MV-4-11 (cell line): ENCODE measurements at places on chromosomes 2 and 18.
A peak's percentile ranks its signal among the peaks of the same experiment; 100 is the strongest.

GRCh38 chr18:47531717-47532116 lies 280.3 kb upstream of the SKOR2 start:
- no peak for DNase-seq

DNA sequence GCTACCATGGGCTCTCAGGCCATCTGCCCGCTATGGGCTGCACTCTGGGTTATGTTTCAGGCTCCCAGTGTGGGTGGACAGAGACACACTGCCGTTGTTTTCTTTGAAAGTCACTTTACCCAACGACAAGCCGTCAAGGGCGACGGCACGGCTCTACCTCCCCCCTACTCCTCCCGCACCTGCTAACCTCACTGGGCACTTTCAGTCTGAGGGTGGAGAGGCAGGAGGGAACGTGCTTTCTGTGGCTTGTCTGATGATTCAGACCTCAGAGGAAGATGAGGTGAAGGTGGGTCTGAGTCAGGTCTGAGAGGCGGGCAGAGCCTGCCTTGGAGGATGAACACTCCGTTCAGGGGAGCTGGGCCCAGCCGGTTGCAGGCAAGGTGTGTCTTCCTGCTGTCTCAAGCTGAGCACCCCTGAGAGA lies 147.6 kb upstream of the HDAC4 start:
- DNase-seq = no peak

DNA sequence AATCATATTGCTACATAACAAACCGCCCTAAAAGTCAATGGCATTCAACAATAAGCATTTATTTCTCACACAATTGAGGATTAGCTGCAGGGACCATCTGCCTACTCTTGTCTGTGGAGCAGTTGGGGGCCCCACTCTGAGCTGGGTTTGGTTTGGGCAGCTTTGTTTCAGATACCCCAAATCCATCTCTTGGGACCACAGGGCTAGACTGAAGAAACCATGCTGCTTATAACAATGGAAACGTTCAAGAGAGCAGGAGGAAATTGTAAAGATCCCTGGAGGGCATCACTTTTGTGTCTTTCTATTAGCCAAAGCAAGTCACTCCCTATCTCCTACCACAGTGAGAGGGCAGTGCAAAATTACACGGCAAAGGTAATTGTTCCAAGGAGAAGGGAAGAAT lies 146.5 kb upstream of the MGAT5 start:
- no peak for DNase-seq

DNA sequence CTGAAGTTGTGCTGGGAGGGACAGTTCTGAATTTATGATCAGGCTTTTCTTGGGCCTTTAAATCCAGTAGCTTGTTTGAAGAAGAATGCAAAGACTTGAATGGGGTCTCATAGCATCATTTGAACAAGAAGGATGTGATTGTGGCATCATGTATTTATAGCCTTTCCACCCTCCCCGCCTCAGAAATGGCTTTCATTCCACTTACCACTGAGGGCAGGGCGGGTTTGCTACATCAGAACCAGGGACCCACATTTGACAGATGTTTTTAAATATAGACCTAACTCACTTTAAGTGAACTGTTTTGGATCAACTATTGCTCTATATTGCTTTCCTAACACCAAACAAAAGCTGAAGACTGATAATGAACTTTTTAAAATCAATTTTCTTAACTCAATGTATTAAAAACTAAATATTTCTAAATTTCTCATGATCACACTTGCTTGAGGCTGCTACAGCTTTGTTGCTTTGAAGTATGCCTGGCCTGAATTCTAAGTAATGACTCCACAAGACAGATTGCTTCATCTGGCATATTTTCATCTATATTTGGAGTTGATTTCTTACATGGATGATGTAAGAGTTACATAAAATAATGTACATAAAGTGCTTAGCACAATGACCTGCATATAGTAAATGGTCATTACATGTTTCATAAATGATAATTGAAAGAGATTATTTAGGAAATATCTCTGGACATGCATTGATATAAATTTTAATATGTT lies 1552.9 kb upstream of the SLC39A10 start:
- DNase-seq = peak; percentile 48

DNA sequence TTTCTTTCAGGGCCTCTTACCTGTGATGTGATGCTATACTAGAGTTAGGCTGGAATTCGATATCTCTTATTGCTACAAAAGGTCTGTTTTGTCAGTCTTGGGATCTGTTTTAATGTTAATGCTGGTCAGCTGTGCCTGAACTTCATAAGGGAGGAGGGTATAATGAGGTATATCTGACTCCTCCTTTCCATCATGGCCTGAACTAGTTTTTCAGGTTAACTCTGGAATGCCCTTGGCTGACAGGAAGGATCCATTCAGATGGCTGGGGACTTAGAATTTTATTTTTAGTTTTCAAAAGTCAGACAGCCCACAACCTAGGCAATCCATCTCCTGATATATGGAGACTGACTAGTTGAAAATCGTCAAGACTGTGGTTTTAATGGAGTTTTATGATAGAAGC lies 35.9 kb upstream of the TBC1D8 start:
- DNase-seq = no peak

DNA sequence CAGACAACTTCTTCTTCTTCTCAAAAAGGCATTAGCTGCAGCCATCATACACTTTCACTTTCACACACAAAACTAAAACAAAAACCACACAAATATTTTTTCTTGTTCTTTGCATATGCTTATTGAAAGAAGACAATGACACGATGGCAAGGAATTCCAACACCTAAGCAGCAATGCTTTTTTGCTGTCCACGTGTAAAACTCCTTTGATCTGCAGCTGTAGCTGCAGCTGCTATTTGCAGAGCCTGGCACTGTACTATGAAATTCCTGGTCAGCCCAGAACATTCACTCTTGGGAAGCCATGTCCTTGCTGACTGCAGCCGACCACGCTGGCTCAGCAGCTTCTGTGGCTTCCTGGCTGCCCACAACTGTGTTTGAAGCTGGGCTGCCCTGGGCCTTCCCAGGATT lies 316.2 kb downstream of the CDH2 start:
- DNase-seq = peak; percentile 54

GRCh38 chr2:215357660-215358059 lies 45.8 kb downstream of the ATIC start:
- no peak for DNase-seq

- DNase-seq = no peak
Measured at GRCh38 chr18:11663439-11664029, 25.5 kb upstream of the GNAL start.

GRCh38 chr2:127486247-127487058 lies 39.8 kb downstream of the IWS1 start:
- peak; percentile 92 for DNase-seq

GRCh38 chr2:207107551-207107950 lies 58.2 kb downstream of the KLF7 start:
- DNase-seq = no peak

DNA sequence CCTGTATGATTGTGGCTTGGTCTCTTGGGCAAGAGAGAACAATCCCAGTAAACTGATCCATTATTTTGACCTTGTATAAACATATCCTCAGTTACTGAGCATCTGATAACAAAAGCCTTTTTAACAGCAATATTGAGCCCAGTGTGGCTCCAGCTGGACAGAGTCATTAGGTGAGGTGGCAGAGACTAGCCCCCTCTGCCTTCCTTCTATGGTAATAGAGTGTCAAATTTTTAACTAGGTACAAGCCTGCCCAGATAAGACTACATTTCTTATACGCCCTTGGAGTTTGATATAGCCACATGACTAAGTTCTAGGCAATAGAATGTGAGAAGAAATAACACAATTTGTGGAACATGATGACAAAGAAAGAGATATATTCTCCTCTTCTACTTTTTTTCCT lies 56.2 kb downstream of the HNMT start:
- DNase-seq = no peak

DNA sequence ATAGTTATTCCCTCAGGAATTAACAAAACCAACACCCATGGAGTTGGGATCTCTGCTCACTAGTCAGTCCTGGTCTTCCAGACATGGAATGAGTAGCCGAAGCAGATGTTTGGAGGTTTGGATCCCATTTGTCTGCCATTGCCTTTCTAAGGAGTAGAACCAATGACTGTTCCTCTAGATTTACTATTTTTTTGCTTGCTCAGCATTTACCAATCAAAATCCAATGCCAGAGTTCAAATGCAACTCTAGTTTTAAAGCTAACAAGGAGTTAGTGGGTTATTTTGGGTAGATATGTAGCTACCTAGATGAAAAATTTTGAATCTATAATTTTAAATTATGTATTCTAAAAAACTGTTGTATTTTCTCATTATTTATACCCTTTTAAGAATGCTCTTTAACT lies 62.6 kb downstream of the MALT1 start:
- no peak for DNase-seq

GRCh38 chr2:148512501-148512900 lies 132.1 kb upstream of the EPC2 start:
- DNase-seq = no peak

GRCh38 chr18:63234432-63234831 lies 85.1 kb downstream of the BCL2 start:
- no peak for DNase-seq

- DNase-seq = no peak
Measured at GRCh38 chr2:127091148-127091547, 15.8 kb downstream of the BIN1 start.

- DNase-seq = no peak
Measured at GRCh38 chr18:25057491-25058050, 294.4 kb downstream of the ZNF521 start.

GRCh38 chr2:73963385-73964120 lies 21.2 kb upstream of the TET3 start:
- peak; percentile 43 for DNase-seq

- no peak for DNase-seq
Measured at GRCh38 chr2:146678516-146678915, 1166.3 kb upstream of the ACVR2A start.

DNA sequence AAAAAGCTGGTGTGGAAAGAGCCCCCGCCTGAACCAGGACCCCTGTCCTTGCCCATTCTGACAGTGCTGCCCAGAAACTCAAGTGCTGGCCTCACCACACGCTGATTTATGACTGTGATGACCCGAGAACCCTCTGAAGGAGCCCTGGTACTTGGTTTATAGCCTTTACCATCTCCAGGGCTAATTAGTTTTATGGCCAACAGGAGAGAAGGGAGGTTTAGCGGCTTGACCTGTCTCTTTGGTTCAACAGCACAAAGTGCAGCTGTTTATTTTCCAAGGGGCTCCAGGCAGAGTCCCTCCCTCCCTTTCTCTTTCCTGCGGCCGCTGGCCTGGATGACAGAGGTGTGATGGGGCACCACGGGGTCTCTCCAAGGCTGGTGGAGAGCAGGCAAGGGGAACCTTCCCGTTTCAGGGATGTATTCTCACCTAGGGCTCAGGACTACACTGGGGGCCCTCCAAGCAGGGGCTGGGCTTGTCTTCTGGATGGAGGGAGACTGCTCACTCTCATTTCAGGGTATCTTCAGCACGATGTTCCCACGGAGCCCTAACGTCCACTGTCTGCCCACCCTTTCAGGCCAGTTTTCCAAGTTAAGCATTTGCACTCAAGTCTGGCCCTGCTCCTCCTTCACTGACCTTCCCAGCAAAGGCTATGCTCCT lies 174.2 kb upstream of the GLI2 start:
- no peak for DNase-seq

- DNase-seq = no peak
Measured at GRCh38 chr2:14074691-14075090, 557.8 kb upstream of the LRATD1 start.

- peak; percentile 40 for DNase-seq
Measured at GRCh38 chr18:76468345-76469304, 26.4 kb downstream of the ZNF516 start.

DNA sequence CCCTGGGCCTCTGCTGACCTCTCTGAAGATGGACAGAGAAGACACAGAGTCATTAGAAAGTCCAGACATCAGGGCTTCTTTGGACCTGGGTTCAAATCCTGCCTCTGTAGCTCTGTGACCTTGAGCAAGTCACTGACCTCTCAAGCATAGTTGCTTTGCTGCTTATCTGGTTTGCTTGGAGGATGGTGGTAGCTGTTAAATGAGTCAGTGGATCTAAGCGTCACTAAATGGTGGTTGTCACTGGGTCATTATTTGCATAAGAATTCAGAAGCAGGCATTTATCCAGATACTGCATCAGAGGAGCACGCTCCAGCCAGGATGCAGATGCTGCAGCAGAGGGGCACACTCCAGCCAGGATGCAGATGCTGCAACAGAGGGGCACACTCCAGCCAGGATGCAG lies 229.2 kb downstream of the GLI2 start:
- DNase-seq = no peak

DNA sequence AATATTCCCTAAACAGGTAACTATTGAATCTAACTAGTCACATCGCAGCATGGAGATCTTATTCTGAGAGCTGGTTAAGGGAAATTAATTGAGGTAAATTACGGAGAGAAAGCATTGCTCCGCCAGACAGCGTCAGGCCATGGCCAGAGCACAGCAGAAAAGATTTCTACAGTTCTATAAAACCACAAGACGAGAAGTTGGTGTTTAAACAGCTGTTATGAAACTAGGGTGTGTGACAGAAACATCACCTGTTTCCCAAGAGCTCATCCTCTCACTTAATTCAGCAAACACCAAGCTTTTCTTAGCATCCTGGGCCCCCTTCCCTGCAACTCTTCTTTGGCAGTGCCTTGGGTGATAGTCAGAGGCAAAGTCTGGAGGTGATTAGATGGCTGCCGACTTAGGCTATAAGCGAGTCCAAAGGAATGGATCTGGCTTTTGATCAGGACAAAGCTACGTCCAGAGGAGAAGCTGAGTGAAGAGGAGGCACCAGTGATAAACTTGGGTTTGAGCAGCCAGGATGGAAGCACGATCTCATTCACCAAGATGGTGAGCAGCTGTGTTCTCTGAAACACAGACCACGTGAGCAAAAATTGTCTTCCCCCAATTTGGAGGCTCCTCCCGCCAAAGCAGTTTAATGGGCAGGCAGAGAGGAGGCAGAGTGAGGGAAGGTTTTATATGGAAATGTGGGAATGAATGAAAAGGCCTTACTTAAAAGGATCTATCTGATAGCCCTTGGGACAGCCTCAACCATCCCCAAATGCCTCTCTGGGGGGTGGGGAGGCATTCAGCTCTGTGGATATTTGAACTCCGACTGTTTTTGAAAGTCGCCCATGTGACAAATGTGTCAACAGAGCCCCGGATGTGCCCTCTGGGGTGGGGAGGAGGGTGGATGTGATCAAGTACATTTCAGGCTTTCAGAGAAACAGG lies 57.8 kb downstream of the PKDCC start:
- DNase-seq = peak; percentile 77

GRCh38 chr2:106540886-106541285 lies 53.7 kb downstream of the CD8B2 start:
- DNase-seq = no peak

- no peak for DNase-seq
Measured at GRCh38 chr2:157853211-157853610, 22.9 kb downstream of the ACVR1 start.
